A549 treated with Hydrocortisone at 1 μM for 4 hours (cell line): ENCODE measurements at places on chromosomes 7 and 10. TPM values are rescaled to one million over a fixed set of nuclear protein-coding genes. Genes with fewer than 3 reads are reported as not detected.

Gene AKR1D1
- not detected in 5 replicates for total RNA-seq

Gene EVX1
- total RNA-seq, result 0.07 to 0.22 TPM (median 0.13 TPM) in 5 replicates

Gene PON1
- total RNA-seq, result 0.78 to 1.3 TPM (median 1.1 TPM) in 5 replicates

Gene FGFBP3
- total RNA-seq, result 2.1 to 2.6 TPM (median 2.5 TPM) in 5 replicates

Gene PHYHIPL
- 0.16 to 0.52 TPM (median 0.39 TPM) in 5 replicates for total RNA-seq

Gene PNLIPRP1
- total RNA-seq, result not detected in 5 replicates

Gene NRG3
- total RNA-seq, result not detected in 5 replicates

Gene INSYN2A
- 1.3 to 2.1 TPM (median 1.6 TPM) in 5 replicates for total RNA-seq

Gene CYP3A7
- total RNA-seq, result not detected in 5 replicates

Gene ATP5MK
- total RNA-seq, result 486 to 546 TPM (median 505 TPM) in 5 replicates

Gene SLC13A4
- not detected in 5 replicates for total RNA-seq

Gene OR9A2
- total RNA-seq, result not detected in 5 replicates
